ENCODE measurements at places on chromosomes 4 and X.

- DNase-seq = no peak
These were observed 190.6 kb downstream of the GC start for GRCh38 chr4:71593311-71593710.

DNA sequence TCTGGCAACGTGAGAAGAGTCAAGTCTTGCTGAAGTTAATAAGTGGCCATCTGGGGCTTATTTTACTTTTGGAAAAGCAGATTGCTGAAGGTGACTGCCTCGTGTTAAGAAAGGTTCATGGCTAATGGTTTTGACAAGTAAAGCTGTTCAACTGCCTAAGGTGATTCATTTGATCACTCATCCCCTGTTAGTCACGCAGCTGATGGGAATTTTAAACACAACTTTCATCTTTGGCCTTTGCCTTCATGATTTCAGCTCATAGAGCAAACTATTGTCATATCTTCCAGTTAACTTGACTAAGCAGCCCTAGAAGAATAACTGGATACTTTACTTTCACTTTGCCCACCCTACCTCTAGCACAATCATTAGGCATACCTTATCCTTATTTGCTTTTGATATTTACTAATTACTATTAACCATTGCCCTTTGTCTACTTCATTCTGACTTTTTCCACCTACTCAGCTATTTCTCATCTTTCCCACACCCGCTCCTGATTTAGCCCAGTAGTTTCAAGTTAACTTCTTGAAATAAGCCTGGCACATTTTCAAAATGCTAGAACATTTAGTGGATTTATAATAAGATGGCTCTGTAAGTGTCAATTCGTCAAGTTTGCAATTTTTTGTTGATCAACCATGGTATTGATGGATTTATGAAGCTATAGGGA, 170.6 kb upstream of the S100G start:
- no peak for DNase-seq

GRCh38 chrX:52585892-52586291, 68.8 kb downstream of the SSX7 start:
- DNase-seq = no peak

- no peak for DNase-seq
These were observed 33.8 kb downstream of the NDP start for GRCh38 chrX:43939187-43939926.

GRCh38 chr4:6013564-6013963, 4.7 kb downstream of the C4orf50 start:
- no peak for DNase-seq
